ENCODE measurements at places on chromosomes 6 and 20.

- no peak for DNase-seq
Observed at GRCh38 chr6:121550491-121551010, 115.1 kb downstream of the GJA1 start.

- no peak for DNase-seq
Observed at GRCh38 chr6:39197521-39197920, 31.8 kb downstream of the KCNK5 start.

DNA sequence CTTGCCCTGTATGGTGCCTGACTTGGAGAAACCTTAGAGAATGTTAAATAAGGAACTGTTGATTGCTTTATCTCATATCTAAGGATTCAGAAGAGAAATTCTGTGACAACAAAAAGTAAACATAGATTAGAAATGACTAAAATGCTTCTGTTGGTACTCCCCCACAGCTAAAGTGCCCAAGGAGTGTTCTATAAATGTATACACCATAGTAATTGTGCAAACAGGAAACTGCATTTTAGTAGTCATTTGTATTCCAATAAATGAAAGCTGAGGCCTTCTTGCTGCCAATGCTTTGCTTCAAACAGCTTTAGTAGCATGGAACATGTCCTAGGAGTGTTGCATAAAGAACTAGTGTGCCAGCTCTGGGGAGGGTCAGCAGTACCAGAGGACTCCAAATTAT lies 343.7 kb upstream of the IRAK1BP1 start:
- DNase-seq = no peak

DNA sequence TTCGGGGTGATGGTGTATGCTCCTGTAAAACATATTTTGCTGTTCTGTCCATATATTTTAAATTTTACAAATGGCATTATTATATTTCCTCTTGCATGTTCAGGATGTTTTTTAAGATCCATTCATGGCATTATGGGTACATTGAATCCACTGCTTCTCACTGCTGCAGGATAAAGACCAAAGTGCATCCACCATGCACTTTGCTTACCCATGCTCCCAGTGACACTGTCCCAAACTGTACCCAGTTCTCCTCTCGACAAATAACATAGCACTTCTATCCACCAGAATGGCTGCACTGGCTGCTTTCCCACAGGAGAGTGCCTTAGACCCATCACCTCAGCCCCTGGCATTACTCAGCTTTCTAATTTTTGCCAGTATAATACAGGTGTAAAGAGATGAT lies 29.7 kb downstream of the MTRES1 start:
- no peak for DNase-seq

DNA sequence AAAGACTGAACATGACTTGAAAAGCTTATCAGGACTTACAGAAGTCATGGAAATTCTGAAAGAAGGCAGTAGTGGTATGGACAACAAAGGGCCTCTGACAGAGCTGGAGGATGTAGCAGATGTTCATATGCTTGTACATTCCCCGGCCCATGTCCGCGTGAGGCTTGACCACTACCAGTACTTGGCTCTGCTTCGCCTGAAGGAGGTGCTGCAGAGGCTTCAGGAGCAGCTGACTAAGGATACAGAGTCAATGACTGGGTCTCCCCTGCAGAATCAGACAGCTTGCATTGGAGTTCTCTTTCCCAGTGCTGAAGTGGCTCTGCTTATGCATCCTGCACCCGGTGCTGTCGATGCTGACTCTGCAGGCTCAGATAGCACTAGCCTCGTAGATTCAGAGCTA lies 29.2 kb downstream of the TAF11 start:
- no peak for DNase-seq

Measured in stimulated activated CD8-positive, alpha-beta memory T cell treated with anti-CD3 and anti-CD28 coated beads, Interleukin-15, amount 100 ng/mL, for 4 hours (primary cell).